ENCODE measurements at places on chromosomes 16 and 17.

GRCh38 chr17:45371414-45372324, 54.8 kb upstream of the MAP3K14 start:
- DNase-seq: no peak

DNA sequence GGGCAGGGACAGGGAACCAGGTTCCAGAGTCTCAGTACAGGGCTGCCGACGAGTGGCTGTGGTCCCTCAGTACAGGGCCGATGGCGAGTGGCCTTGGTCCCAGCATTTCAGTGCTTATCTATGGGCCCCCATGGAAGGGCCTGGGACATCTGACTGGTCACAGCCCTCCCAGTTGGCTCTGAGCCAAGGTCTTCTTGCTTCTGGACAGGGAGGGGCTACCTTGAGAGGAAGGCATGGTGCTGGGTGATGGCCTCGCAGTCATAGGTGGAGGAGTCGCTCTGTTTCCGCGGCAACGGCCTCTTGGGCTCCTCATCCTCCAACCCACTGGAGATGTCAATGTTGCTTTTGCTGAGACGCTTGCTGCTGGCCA, 32.5 kb downstream of the PIMREG start:
- DNase-seq: no peak

- no peak for DNase-seq
Measured at GRCh38 chr16:87581857-87582215, 20.5 kb upstream of the JPH3 start.

- no peak for DNase-seq
Measured at GRCh38 chr17:76054112-76054476, 18.2 kb downstream of the SRP68 start.
